ENCODE measurements at places on chromosomes 5 and 9.

DNA sequence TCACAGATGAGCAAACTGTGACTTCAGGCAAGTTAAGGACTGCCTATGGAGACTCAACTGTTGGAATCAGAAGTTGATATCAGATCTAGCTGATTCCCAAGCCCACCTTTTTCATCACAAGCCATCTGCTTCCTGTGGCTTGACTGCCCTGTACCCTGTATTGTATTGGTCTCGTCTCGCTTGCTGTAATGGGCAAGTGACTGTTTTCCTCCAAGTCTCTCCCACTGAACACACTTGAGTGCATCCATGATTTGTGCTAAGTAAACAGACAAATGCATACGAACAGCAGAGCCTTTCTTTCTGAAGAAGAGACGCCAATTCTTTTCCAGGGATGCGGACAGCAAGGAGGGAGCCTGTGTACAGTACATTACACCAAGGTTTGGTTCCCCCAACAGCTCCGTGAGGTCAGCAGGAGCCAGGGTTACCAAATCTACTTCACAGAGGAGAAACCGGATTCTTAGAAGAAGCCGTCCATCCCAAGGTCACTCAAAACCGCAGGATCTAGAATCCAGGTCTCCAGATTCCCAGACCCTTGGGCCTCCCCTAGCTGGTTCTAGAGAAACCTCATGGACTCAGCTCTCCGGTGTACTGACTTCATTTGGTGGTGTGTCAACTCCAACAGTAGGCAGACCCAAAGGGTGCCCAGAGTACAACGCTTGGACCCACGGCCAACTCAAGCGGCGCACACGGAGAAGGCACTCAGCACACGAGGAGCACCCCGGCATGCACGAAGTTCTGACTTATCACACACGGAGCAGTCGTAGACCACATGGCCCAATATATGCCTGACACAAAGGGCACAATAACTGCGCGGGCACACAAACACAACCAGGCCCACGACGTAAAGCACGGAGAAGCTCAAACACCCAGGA is 1.1 kb downstream of the BAG1 start:
- DNase-seq, result peak; percentile 26

GRCh38 chr5:139494256-139494655 is 11.7 kb upstream of the STING1 start:
- no peak for DNase-seq

- peak; percentile 8 for DNase-seq
Observed at GRCh38 chr5:57338068-57338867, 144.3 kb downstream of the ACTBL2 start.

- no peak for DNase-seq
Observed at GRCh38 chr9:71761938-71762353, 6.4 kb downstream of the CEMIP2 start.

GRCh38 chr5:149397530-149397929 is 18.4 kb upstream of the IL17B start:
- DNase-seq, result no peak

DNA sequence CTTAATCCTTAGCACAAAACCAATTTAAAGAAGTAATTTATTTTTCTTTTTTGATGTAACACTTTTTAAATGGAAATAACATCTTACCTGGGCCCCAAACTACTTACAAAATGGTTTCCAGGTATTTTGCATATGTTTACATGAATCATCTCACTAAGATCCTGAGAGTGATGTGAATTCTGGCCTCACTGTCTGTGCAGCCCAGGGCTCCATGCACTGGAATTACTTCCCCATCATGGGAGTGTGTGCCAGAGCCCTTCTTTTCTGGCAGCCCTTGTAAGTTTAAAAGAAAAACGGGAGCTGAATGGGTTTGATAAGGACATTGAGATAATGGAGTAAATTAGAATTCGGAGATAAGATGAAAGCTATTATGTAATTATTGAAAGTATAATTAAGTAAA is 12.2 kb upstream of the F2R start:
- no peak for DNase-seq

GRCh38 chr5:53814819-53815218 is 254.4 kb downstream of the NDUFS4 start:
- DNase-seq, result no peak

GRCh38 chr9:108258640-108259039 is 597.1 kb downstream of the ACTL7B start:
- DNase-seq, result no peak

DNA sequence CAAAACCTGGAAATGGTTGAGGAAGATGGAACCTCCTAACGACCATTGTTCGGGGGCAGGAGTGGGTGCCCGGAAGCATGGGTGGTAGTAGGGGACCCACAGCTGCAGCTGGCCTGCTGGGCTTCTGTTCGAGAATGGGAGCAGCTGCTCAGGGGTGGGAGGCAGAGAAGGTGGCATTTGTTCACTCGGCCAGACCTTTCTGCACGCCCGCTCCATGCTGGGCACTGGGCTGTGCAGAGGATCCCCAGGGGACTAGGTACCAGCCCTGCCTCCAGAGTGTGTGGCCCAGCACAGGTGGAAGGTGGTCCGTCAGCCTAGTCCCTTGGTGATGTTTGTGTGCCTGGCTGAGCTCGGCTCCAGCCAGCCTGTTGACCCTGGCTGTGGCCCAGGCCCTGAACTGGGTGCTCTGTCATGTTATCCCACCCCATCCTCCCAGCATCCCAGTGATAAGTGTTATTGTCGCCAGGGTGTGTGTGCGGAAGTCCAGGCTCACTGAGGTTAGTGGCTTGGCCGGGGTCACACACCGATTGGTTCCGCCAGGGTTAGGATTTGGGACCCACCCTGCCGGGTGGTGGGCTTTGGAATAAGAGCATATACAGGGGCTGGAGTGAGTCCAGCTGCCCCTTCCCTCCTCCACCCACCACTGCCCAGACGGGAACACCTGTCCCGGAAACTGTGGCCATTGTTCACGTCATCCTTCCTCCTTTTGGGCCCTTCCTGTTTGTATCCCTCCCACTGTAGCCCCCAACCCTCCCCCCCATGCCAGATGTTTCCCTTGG is 4.8 kb downstream of the N4BP3 start:
- DNase-seq, result no peak

DNA sequence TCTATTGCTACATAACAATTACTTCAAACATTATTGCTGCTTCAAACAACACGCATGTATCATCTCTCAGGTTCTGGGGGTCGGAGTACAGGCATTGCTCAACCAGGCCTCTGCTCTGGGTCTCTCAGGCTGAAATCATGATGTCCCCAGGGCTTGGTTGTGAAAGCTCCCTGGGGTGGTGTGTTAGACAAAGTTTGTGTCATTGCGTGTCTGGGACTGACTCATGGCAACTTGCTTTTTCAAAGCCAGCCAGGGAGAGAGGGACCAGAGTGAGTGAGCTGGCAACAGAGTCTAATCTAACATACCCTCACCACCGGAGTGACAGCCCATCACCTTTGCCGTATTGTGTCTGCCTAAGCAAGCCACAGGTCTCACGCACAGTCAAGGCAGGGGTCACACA is 259.2 kb upstream of the NFIL3 start:
- no peak for DNase-seq

DNA sequence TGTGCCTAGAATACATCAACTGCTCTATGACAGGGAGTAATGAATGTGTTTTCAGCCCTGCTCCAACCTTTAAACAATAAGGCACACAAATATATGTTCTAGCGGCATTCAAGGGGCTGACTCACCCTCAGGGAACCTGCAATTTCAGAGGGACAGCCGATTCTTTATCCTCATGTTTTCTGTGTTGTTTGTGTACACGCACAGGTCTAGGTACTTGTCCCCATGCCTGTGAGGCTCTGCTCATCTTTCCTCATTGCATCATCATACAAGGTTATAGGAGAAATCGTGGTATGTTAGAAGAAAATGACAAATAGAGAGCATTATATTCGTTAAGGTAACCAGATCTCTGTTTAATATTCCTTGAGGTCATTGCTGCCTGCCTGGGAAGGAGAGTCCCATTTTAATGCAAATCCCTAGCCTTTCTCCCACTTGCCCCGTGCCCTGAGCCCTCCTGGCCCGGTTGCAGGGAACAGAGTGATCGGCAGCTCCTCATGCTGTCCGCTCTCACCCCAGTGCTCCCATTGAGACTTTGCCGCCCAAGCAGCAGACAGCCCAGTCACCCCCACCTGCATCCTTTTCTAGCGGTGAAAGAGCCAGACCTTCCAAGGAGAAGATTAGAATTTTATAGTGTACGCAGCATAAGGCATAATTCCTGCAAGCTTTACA is 14.6 kb downstream of the MAP1B start:
- DNase-seq, result no peak

GRCh38 chr9:126317513-126317912 is 9.1 kb upstream of the MVB12B start:
- peak; percentile 56 for DNase-seq

DNA sequence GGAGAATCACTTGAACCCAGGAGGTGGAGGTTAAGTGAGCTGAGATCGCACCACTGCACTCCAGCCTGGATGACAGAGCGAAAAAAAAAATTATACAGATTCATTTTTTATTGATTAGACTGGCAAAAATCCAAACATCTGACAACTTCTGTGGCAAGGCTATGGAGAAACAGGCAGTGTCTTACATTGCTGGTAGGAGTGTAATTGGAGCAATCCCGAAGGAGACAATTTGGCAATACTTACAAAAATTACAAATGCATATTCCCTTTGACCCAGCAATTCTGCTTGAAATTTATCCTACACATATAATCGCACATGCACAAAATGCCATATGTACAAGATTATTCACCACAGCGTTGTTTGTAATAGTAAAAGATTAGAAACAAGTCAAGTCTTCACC is 86.8 kb downstream of the MAPKAP1 start:
- DNase-seq, result no peak

GRCh38 chr9:34929506-34930102 is 28.5 kb upstream of the PHF24 start:
- peak; percentile 19 for DNase-seq

DNA sequence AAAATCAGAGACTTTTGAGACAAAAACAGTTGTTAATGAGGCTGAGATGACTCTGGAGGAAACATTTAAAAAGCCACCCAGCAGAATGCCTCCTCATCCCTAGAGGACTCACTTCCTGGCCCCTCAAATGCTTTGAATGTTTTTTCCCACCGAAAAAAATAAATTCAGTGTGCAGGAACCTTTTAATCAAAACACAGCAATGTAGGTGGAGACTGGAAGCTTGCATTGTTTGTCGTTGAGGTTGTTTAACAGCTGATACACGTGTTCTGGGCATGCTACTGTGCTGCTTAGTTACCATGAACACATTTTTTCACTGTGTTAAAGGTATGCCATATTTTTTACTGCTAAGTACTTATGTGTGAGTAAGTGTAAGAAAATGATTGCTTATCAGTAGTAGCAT is 65.7 kb upstream of the ADCY2 start:
- no peak for DNase-seq

Measured in CD4-positive, alpha-beta T cell treated with Interleukin-12 subunit alpha and Interleukin-12 subunit beta, for 1 hour (primary cell).